MCF 10A (cell line): ENCODE measurements at places on chromosomes 6 and 20.

- no peak for DNase-seq
Measured at GRCh38 chr20:38726804-38727606, 2.7 kb downstream of the SLC32A1 start.

DNA sequence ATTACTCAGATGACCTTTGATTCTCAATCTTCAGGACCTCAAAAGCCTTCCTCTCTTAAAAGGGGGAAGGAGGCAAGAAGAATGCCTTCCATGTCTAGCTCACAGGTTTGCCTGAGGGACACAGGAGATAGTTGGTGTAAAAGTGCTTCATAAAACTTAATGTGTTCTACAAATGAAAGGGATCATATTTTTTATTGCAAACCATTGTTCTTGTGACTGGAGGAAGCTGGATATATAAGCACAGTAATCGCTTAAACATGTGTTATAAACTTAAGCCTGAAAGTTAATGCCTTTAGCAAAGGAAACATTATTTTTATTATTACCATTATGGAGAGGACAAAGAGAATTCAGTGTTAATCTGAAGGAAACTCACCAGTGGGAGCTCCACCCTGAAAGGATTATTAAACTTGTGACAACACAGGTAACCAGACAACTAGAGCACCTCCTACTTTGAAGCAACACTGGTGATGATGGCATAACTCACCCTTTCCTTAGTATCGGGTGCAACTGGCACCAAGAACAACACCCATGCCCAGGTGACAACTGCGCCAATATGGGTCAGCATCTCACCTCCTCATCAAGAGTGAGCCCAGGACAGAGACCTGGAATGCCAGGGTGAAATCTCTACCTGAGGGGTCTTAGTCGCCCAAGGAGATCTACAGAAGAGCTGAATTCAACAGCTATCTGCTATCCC lies 288.7 kb upstream of the PRDM1 start:
- no peak for DNase-seq

GRCh38 chr6:17890309-17890708 lies 97.1 kb downstream of the KIF13A start:
- no peak for DNase-seq

- no peak for DNase-seq
Measured at GRCh38 chr20:48661575-48662455, 166.0 kb downstream of the PREX1 start.

- DNase-seq = no peak
Measured at GRCh38 chr20:62845416-62846160, 16.0 kb downstream of the TCFL5 start.

DNA sequence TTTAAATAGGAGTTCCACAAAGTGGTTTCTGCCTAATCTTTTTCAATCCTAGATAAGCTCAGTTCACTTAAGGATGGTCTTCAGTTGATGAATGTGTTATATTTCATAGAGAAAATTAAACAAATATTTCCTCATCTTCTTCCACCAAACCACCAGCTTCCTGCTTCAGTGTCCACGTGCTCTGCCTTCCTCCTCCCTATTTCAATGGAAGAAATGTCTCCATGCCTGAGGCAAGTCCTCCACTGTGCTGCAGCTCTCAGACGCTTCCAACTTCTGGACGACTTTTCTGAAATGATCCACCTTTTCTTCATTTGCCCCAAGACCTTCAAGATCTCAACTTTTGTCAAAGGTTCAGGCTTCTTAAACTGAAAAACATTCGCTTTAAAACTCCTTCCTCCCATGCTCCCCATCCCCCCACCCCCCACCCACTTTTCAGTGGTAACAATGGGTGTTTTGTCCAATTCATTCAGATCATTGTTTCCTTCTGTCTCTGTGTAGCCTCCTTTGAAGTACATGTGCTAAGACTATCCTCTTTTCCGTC lies 25.3 kb upstream of the FABP7 start:
- no peak for DNase-seq

DNA sequence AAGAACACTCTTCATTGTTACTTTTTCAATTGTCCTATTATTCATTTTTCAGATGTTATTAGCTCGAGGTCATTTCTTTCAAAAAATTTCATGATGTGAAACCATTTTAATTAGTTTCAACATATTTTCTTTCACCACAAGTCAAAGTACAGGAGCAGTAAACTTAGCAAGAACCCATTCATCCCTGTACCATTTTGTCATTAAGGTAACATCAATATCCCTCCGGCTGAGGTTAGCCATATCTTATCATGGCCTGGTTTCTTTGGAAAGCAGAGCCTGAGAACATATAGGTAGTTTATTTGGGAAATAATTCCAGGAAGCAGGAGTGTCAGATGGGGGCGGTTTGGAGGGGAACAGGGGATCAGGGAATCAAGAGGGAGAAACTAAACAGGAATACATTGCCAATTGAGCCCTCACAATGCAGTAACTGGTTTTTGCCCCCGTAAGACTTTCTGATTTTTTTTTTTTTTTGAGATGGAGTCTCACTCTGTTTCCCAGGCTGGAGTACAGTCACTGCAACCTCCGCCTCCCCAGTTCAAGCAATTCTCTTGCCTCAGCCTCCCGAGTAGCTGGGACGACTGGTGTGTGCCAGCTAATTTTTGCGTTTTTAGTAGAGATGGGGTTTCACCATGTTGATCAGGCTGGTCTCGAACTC lies 83.7 kb downstream of the MKKS start:
- no peak for DNase-seq

DNA sequence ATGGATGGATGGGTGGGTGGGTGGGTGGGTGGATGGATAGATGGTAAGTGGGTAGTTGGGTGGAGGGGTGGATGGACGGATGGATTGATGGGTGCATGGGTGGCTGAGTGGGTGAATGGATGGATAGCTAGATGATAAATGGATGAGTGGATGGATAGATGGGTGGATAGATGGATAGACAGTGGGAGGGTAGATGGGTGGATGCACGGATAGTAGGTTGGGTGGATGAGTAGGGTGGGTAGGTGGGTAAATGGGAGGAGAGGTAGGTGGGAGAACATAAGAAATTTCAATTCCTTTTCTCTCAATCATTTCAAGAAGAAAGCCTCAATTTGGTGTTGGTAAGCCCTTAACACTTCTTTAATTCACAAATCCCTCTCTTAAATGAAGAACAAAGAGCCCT lies 186.9 kb downstream of the PREX1 start:
- no peak for DNase-seq

- no peak for DNase-seq
Measured at GRCh38 chr6:107894809-107895396, 63.1 kb downstream of the SEC63 start.

- DNase-seq = no peak
Measured at GRCh38 chr20:17992224-17992637, 23.4 kb downstream of the MGME1 start.

DNA sequence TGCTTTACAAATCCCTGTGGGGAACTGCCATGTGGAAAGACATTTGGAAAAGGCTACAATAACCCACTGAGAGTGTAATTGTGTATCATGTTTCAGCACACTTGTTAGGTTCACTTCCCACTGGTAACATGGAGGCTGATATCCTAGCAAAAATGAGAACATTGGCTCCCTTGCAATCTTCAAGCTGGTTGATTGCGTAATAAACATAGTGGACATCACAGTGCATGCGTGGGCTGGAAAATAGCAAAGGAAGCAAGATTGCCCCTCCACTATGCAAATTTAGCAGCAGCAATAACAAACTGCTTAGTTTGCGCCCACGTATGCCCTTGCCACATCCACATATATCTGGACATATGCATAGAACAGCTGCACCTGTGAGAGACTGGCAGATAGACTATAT lies 410.2 kb downstream of the MEI4 start:
- DNase-seq = peak; percentile 1

- DNase-seq = no peak
Measured at GRCh38 chr6:168383062-168383854, 57.7 kb upstream of the SMOC2 start.

DNA sequence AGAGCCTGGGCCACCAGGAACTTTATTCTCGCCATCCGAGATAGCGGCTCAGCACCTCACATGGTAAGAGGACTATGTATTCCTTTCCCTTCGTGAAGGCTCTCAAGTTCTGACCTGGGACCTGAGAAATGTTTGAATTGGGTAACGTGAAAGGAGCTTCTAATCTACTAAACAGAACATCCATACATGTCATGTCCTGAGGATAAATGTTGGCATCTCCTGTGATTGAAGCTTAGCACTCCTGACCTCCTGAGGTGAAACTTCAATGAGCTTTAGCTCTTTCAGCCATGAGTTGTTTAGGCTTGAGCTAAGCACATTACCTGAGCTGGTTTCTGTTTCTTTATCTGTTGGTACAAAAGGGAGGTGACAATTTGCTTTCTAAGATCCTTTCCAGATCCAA lies 280.9 kb downstream of the PACRG start:
- DNase-seq = no peak

DNA sequence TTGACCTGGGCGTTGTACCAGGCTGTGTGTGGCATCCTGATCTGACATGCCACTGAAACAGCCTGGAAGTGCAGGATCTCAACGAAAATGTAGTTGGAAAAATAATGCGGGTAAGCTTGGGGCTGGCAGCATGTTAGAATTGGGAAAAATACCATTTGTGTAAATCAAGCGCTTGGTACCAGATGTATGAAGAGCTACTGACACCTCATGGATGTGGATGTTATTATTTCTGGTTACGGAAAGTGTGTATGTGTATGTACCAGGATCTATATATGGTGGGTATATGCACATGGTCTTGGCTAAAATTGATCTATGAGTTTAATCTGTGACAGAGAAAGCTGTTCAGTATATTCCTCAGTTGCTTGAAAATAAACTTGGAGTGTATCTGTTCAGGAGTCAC lies 22.7 kb downstream of the HIVEP1 start:
- no peak for DNase-seq

- DNase-seq = no peak
Measured at GRCh38 chr6:163179061-163179460, 235.5 kb upstream of the QKI start.

GRCh38 chr6:105058316-105058715 lies 101.4 kb downstream of the LIN28B start:
- no peak for DNase-seq

GRCh38 chr20:10376270-10377075 lies 57.5 kb downstream of the MKKS start:
- DNase-seq = no peak

DNA sequence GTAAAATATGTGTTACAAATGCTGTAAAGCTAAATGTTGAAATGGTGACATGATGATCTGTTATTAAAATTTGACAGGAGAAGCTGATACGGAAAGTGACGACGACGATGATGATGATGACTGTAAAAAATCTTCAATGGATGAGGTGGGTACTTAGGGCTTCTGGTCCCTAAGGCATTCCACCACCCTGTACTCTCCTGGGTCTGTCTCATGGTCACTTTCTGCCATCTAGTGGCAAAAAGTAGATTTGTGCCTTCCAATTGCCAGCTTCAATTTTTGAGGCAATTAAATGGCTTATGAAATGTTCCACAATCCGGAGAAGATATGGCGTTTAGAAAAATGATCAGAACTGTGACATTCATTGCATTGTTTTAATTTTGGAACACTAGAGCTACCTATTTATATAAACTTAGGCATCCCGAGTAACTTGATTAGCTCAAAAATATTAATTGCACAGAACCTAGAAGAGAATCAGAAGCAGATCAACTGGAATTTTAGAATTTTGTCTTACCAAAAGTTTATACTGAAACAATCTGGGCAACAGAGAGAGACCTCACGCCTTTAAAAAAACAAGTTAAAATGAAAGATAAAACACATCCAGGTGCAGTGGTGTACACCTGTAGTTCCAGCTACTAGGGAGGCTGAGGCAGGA lies 346.5 kb upstream of the PLCB4 start:
- peak; percentile 75 for DNase-seq

DNA sequence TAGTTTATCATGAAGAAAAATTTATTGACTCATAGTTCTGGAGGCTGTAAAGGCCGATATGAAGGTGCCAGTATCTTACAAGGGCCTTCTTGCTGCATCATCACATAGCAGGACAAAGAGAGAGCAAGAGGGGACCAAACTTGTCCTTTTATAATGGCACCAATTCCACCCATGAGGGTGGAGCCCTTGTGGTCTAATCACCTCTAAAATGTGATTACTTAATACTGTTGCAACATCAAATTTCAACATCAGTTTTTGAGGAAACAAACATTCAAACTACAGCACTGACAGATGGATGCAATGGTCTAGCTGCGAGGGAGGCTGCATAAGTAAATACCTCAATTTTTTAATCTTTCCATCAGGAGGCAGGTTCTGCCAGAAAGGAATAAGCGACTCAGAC lies 76.7 kb upstream of the LAMA2 start:
- peak; percentile 57 for DNase-seq

DNA sequence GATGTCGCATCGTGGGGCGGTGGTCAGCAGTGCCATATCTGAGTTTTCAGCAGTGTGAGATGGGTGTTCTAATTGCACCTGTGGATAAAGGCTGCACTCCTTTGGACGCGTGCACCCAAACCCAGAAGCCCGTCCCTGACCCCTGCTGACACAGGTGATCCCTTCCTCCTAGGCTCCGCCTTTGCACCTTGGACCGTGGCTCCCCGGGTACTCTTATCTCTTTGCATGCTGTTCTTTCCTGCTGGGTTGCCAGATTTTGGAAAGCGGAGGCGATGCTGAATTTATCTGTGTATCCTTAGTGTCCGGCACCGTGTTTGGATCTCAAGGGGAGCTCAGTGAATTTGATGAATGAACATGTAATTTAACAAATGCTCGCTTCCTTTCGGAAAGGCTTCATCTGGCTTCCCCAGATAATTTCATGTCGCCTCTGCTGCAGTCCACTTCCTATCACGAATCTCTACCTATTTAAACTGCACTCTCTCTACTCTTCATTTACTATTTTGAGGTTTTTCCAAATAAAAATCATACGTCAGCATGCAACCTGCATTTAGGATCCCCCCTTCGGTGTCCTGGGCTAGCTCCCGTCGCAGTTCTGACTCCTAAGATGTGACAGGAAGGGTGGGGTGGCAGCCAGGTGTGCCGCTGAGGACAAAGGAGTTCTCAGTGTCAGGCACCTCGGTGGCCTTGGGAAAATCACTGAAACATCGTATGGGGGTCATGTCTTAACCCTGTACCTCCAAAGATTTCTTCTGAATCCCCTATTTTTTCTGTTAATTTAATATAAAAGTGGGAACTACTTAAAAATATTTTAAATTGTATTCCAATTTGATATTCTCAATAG lies 753 bp upstream of the PERP start:
- peak; percentile 59 for DNase-seq

DNA sequence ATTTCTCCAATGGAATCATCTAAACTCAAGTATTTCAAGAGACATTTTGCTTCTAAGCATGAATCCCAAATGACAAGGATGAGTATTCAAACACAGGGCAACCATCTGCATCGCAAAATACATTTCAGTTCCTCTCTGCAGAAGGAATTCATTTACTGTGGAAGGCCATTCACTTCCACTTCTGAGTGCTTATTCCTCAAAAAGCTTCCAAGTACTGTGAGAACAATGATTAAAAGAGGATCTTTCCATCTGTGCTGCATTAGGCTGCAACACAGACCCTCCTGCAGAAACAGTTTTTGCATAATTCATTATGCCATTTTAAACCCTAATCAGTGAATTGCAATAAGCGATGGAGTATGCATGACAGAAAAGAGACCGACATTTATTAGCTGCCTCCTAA lies 52.5 kb downstream of the ARHGAP18 start:
- no peak for DNase-seq

- DNase-seq = no peak
Measured at GRCh38 chr6:168054765-168055560, 24.0 kb downstream of the FRMD1 start.
